Fibroblast of mammary gland (primary cell): ENCODE measurements at places on chromosomes 6 and 20.

- DNase-seq = peak; percentile 76
Observed at GRCh38 chr20:49276161-49276960, 1.5 kb downstream of the ZNFX1 start.

- no peak for DNase-seq
Observed at GRCh38 chr6:144302701-144303372, 17.7 kb downstream of the UTRN start.

DNA sequence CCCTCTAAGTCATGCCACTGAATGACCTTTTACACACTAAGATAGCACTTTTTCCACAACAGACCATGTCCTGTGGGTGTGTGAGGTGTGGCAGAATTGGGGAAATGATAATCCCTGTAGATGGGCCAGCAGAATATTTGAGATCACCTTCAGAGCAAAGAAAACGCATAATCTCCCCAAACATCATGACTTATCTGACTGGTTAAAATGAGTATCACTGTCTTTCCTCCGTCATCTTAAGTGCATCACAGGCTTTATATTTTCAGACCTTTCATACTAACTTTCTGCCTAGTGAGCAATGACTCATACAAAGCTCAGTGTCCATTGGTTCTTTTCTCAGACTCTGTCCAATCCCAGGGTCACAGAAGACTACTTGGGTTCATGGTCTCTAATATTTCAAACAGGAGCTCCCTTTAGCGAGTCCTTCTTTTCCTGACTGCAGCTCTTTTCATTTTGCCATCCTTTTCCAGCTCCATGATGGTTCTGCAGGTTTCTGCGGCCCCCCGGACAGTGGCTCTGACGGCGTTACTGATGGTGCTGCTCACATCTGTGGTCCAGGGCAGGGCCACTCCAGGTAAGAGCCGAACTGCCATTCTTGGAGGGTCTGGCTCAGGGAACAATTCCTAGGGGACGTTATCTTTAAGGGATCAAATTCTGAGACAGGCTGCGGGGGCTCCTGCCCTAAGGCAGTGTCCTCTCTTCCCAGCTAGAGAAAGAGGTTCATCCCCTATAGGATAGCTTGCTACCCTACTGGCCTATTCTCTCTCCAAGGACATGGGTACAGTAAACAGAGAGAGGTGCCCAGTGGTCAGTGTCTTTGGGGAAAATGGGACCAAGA is at the start of gene HLA-DPB1:
Gene HLA-DPB1, plus strand, starts transcription at position 423 of the 838 bp plus-strand sequence. Its CDS starts 52 bp downstream, at position 475.
- peak; percentile 68 for DNase-seq

GRCh38 chr20:33017542-33017941 is 10.0 kb downstream of the BPIFB2 start:
- no peak for DNase-seq

DNA sequence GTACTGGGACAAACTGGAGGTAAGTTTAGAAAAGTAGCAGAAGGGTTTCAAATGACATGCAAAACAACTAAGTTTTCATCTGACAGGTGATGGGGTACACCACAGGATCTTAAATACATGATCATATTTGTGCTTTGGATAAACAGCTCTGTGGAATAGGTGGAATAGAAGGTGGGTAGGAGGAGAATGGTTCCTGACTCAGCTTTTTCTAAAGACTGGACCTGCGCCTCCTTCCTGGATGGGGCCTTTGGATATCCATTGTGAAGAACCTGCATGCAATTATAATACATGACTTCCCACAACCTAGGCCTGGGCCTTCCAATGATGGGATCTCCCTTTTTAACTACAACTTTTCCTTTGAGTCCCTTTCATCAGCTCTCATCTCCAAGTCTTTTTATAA is 145.9 kb downstream of the AHI1 start:
- DNase-seq = no peak

GRCh38 chr6:156988276-156989158 is 211.3 kb downstream of the ARID1B start:
- DNase-seq = peak; percentile 25

GRCh38 chr20:62305149-62305764 is 2.5 kb downstream of the ADRM1 start:
- no peak for DNase-seq

DNA sequence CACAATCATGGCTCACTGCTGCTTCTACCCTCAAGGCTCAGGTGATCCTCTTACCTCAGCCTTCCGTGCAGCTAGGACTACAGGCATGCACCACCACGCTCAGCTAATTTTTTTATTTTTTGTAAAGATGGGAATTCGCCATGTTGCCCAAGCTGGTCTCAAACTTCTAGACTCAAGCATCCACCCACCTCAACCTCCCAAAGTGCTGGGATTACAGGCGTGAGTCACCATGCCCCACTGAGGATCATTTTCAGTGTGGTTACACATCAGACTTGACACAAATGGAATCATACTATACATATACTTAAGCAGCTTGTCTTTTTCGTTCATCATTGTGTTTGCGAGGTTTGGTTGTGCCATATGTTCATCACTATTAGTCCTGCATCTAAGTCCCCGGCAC is 26.6 kb downstream of the ZC3H12D start:
- peak; percentile 27 for DNase-seq

DNA sequence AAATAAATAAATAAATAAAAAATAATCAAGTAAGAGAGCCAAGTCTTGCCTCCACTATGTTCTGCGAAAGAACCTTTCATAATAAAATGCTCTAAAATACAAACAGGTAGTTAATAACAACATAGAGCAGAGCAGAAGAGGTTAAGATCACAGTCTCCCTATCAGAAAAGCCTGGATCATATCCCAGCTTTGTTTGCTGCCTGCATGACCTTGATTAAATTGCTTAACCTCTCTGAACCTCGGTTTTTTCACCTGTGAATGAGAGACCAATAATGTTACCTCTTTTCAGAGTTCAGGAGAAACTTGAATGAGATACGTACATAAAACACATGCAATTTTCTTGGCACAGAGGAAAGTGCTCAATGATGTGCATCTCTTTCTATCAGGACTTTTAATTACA is 44.4 kb downstream of the ARHGAP18 start:
- no peak for DNase-seq
